ENCODE measurements at places on chromosomes 3 and 15. TPM values are rescaled to one million over a fixed set of nuclear protein-coding genes. Genes with fewer than 3 reads are reported as not detected.

- peak overlapping the region; percentile 93 for H3K27ac ChIP-seq
- DNase-seq: no peak
- no peaks in the 10 kb centered on the region for H3K27me3 ChIP-seq
- H3K4me3 ChIP-seq: peak overlapping the region; percentile 98
- H3K4me1 ChIP-seq: no peaks in the 10 kb centered on the region
These were observed 490 bp downstream of the TOMM70 start for GRCh38 chr3:100400419-100400779.

Gene SI
- total RNA-seq: not detected

Gene SLC12A1
- total RNA-seq: under 0.01 TPM

Gene KLHL40
- total RNA-seq: not detected

Gene TRPM1
- total RNA-seq: not detected

- no peaks in the 10 kb centered on the region for H3K27me3 ChIP-seq
- H3K36me3 ChIP-seq: no peaks in the 10 kb centered on the region
- no peaks in the 10 kb centered on the region for H3K4me1 ChIP-seq
- no peak overlapping the region for H3K27ac ChIP-seq
- DNase-seq: no peak
These were observed 275.9 kb upstream of the TBL1XR1 start for GRCh38 chr3:177473184-177473583.

- H3K4me1 ChIP-seq: no peaks in the 10 kb centered on the region
- H3K27me3 ChIP-seq: no peaks in the 10 kb centered on the region
- no peaks in the 10 kb centered on the region for H3K36me3 ChIP-seq
- no peak overlapping the region for H3K27ac ChIP-seq
- DNase-seq: peak; percentile 25
These were observed 314.3 kb upstream of the RASGRP1 start for GRCh38 chr15:38878926-38879325.

Gene CACNA2D2
- 1.5 TPM for total RNA-seq

DNA sequence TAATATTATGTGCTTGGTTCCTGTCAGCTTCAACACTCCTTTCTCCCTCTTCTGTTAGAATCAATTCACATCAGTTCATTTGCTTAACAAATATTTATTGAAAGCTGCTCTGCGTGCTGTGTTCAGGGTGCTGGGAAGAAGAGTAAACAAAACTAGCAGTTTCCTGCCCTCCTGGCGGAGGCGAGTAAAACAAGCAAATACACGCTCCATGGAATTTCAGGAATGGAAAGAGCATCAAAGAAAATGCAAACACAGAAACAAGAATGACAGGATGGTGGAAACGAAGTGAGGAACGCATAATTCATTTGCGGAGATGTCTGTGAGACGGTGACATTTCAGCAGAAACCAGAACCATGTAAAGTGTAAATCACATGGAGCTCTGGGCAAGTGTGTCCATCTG lies 49.4 kb upstream of the SPTSSB start:
- H3K27me3 ChIP-seq: no peaks in the 10 kb centered on the region
- no peaks in the 10 kb centered on the region for H3K36me3 ChIP-seq
- H3K4me1 ChIP-seq: no peaks in the 10 kb centered on the region

DNA sequence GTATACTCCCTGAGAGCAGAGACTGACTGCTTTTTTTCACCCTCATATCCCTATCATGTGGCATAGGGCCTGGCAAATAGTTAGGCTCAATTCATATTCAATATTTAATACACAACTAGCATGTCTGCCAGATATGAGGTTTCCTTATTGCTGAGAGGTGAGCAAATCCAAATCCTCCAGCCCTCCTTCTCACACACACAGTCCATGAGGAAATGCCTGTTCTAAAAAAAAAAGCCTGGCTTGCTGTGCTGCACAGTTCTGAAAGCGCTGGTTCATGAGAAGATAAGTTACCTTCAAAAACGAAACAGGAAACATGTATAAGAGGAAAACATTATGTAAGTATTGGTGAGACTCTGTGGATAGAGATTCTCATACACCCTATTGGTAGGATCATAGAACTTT lies 15.5 kb upstream of the ACAP2 start:
- H3K4me3 ChIP-seq: no peak overlapping the region
- H3K36me3 ChIP-seq: no peaks in the 10 kb centered on the region
- H3K27ac ChIP-seq: no peak overlapping the region
- H3K27me3 ChIP-seq: no peaks in the 10 kb centered on the region
- H3K4me1 ChIP-seq: no peaks in the 10 kb centered on the region

Gene CHRFAM7A
- total RNA-seq: 0.80 TPM
